Stimulated activated CD4-positive, alpha-beta T cell treated with anti-CD3 and anti-CD28 coated beads, Interleukin-15, amount 100 ng/mL, for 1 hour (primary cell): ENCODE measurements at places on chromosomes 4 and X.

DNA sequence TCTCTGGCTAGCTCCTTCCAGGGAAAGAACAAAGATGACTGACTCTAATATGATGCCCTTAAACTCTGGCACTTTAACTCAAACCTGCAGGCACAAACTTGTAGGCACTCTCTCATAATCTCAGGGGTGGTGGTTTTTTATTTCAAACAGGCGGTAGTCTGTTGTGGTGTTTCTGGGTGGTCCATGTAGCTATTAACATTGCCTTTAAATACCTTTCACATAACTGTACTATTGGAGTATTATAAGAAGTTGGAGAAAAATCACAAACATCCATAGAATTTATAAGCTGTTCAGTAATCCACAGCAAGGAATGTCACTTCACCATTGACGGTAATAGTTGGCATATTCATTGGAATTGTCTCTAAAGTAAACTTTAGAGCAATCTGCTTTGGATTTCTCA lies 204.2 kb upstream of the PDE5A start:
- DNase-seq: no peak

DNA sequence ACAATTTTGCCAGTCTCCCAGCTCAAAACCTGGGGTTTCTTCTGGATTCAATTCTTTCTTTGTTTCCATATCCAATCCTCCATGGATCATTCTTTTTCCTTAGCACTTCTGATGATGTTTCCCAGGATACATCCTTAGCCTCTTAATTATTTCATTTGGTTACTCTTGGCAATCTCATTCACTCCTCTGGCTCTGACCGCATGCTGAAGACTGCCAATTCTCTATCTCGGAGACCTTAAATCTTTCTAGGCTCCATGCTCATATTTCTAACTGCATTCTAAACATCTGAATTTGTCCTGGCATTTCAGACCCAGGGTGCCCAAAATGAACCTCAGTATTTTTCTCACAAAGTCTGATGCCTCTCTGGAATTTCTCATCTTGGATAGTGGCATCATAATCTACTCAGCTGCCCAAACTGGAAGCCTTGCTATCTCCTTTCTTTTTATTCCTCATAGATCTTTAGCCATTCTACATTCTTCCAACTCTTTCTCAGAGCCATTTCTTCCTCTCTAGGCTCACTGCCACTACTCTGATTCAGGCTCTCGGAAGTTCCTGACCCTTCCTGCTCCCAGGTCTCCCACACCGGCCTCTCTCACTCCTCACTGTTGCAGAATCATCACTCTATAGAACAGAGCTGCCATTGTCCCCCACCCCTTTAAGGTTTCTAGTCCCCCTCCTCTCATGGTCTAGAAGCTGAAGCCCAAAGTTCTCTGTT lies 290.2 kb downstream of the CAMK2D start:
- no peak for DNase-seq

- DNase-seq: no peak
Measured at GRCh38 chr4:76235915-76236314, 15.6 kb upstream of the FAM47E start.

DNA sequence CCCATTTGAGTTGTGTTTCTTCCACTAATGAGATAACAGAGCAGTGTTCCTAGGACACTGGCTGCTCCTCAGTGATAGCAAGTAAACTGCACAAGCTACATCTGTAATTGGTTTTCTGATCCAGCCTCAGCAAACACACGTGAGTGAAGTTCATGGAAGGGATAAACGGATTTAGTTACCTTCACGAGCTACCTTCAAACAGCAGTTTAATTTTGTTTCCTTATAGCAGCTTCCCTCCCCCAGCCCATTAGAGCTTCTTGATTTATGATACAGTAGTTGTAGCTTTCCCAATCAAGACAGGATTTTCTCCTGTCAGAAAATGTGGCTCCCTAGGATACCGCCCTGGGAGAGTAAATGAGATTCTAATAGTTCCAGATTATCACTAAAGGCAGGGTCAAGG lies 634.2 kb upstream of the FAT1 start:
- no peak for DNase-seq

DNA sequence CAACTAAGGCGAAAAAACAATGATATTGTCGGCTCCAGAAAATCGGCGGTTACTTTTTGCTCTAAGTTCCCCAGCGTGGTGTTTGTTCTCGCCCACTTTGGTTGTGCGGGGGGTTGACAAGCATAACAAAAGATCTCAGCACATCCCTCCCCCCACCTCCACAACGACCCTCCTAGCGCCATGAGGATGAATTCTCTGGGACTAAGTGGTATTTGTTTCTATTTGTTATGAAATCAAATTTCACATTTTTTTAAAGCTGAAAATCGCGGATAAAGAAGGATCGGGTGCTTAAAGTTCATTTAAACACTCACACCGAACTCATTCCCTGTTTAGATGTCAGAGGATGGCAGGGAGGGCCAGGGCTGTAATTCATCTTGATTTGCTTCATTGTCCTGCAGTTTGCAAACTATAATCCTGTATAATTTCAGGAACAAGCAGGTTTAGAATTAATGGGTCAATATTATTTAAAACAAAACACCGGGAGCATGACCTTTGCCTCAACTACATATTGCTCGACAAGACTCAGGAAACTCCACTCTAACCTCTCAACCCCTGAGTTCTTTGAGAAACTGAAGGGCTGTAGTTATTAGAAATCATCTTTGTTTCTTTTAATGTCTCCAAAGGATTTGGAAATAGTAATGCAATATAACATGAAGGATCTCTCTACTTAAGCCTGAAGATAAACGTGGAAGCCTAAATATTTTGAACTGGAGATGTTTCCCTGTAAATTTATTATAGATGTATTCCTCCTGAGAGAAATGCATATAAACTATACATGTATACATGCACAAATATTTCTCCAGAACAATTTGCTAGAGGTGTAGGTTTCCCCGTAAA lies 6.4 kb downstream of the PITX2 start:
- no peak for DNase-seq

- DNase-seq: no peak
Measured at GRCh38 chr4:172777729-172778431, 390.7 kb upstream of the GALNT7 start.

- DNase-seq: no peak
Measured at GRCh38 chr4:62912531-62912930, 1496.7 kb downstream of the TECRL start.

GRCh38 chr4:141999446-142000143 lies 363.2 kb downstream of the IL15 start:
- DNase-seq: no peak

- DNase-seq: no peak
Measured at GRCh38 chr4:1137850-1138249, 24.5 kb upstream of the RNF212 start.

- no peak for DNase-seq
Measured at GRCh38 chr4:78320349-78320935, 231.1 kb upstream of the ANXA3 start.

DNA sequence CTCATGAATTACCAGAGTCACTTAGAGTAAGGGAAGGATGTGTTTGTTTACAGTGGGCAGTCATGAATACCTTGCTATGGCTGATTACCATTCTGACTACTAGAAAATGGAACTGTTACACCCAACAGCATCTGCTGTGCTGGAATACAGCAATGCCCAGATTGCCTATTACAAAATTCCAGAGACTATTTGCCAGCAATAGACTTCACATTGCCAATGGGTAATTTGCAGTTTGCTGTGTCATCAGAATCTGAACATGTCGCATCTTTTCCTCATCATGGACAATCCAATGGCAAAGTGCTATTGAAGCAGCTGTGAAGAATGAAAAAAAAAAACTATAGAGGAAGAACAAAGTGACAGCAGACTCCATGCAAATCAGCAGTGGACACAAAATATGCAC lies 356.6 kb downstream of the CXXC4 start:
- no peak for DNase-seq

DNA sequence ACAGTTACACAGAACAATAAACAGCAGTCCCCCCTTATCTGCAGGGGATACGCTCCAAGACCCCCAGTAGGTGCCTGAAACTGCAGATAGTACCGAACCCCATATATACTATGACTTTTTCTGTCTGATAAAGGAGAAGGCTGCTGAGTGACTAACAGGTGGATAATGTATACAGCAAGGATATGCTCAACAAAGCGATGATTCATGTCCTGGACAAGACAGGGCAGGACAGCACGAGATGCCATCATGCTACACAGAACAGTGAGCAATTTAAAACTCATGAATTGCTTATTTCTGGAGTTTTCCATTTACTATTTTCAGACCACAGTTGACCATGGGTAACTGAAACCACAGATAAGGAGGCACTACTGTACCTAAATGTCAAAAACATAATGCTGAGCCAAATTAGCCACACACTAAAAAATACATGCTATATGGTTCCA lies 76.1 kb downstream of the MANBA start:
- DNase-seq: no peak

- no peak for DNase-seq
Measured at GRCh38 chr4:1002631-1003251, 8.7 kb upstream of the FGFRL1 start.

GRCh38 chrX:42491137-42491907 lies 286.6 kb downstream of the PPP1R2C start:
- no peak for DNase-seq

- DNase-seq: no peak
Measured at GRCh38 chr4:102230194-102230593, 115.1 kb downstream of the SLC39A8 start.

GRCh38 chr4:76276813-76277212 lies 25.3 kb downstream of the FAM47E start:
- DNase-seq: no peak

DNA sequence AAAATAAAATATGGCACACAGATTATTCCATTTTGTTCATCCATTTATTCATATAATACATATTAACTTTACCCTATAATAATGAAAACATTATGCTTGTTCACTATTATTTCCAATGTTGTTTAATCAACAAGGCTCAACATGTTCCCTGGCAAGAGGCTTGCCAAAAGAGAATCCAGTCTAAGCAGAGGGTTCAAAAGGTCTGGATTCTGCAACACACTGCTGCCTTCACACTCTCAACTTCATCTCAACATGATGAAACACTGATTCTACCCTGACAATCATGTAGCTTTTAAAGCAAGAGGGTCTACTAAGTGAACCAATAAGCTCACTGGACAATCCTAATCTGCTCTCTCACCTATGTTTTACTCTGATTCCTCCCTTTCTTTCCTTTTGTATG lies 101.1 kb downstream of the MID1 start:
- DNase-seq: no peak

DNA sequence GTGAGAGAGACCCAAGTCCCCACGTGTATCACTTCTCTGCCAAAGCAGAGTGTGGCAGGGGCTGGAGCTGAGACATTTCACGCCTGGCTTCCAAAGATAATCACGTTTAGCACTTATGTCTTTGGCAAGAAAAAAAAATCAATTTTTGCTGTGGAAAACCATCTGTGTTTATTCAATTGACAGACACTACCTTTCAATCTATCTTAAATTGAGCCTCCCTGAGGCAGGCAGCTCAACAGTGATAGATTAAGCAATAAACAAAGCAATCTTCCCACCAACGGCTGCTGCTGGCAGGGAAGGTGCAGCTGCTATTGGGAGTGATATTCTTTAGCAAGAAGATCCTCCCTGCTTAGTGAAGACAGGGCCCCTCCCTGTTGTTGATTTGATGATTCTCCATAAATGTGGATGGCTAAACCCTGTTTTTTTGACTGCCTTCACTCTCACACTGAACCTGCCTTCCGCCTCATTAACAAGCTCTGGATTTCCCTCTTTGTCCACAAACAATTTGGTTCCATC lies 11.6 kb upstream of the MAGEB17 start:
- DNase-seq: no peak

DNA sequence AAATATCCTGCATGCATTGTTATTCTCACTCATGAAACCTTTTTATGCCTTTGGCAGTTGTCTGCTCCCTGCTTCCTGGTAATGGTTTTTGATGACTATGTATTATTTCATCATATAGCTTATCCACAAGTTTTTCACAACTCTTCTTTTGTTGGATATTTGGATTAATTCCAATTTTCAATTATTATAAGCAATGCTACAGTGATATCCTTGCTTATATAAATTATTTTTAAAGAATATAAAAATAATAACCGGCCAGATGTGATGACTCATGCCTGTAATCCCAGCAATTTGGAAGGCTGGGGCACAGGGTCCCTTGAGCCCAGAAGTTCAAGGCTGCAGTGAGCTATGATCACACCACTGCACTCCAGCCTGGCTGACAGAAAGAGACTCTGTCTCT lies 47.0 kb downstream of the ASIC5 start:
- DNase-seq: no peak

DNA sequence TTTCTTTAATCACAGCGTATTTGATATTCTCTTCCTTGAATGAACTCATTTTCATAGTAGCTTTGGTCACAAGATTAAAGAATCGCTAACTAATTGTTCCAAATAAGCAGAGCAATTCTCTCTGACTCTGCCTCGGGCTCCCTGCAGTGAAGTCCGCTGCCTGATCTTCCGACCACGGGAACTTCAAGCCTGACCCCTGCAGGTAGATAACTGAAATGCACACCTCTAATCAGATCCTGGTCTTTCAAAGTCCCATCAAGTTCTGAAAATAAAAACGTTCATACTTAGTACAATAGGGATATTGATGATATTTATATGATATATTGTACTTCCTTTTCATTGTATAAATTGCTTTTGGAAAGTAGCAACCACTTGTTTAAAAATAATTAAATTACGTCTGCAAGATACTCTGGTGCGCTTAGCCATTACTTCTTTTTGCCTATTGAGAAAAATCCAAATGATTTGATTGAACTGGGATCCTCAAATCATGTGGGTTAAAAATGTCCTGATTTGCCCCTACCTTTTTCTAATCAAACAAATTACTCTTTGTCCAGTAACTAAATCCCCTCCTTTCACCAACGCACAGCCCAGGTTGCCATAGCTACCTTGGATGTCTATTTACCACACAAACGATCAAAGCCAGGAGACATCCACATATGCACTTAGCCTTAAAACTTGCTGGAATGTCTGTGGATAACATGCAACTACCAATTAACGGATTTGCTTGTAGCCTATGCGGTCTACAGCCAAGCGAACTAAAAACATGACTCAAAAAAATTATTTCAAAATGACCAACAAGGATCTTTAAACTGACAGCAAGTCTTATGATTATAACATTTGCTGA lies 4.2 kb downstream of the MID1 start:
- DNase-seq: no peak

DNA sequence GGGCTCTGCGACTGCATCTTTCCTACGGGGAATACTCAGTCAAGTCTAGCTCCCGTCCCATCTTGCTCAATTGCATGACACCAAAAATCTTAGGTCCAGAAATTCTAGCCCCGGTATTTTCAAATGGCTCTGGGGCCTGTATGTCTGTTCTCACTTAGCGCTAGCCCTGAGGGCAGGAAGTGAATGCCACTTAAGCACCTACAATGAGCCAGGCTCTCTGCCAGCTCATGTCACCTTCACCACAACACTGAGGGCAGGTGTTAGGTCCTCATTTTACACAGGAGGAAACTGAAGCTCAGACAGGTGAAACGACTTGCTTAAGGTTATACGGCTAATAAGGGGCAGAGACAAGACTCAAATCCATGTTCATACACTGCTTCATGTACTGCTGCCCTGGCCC lies 282.8 kb downstream of the PPP1R2C start:
- no peak for DNase-seq
